WTC11 (cell line): ENCODE measurements at places on chromosomes 2 and 18.

- DNase-seq: no peak
These were observed 17.2 kb downstream of the B4GALT6 start for GRCh38 chr18:31667185-31667584.

GRCh38 chr2:157334335-157334734, 8.7 kb upstream of the ERMN start:
- no peak for DNase-seq

GRCh38 chr2:31696068-31696467, 115.3 kb upstream of the SRD5A2 start:
- no peak for DNase-seq

GRCh38 chr2:145159676-145160075, 639.8 kb upstream of the ZEB2 start:
- DNase-seq: no peak
